ENCODE measurements at places on chromosomes 16 and 17. TPM values are rescaled to one million over a fixed set of nuclear protein-coding genes. Genes with fewer than 3 reads are reported as not detected.

GRCh38 chr16:72211110-72211509 lies 39.2 kb upstream of the PMFBP1 start:
- no peaks in the 10 kb centered on the region for H3K4me1 ChIP-seq
- H3K4me3 ChIP-seq = no peak overlapping the region
- no peaks in the 10 kb centered on the region for H3K27me3 ChIP-seq
- DNase-seq = no peak
- H3K36me3 ChIP-seq = no peaks in the 10 kb centered on the region
- H3K27ac ChIP-seq = no peak overlapping the region

DNA sequence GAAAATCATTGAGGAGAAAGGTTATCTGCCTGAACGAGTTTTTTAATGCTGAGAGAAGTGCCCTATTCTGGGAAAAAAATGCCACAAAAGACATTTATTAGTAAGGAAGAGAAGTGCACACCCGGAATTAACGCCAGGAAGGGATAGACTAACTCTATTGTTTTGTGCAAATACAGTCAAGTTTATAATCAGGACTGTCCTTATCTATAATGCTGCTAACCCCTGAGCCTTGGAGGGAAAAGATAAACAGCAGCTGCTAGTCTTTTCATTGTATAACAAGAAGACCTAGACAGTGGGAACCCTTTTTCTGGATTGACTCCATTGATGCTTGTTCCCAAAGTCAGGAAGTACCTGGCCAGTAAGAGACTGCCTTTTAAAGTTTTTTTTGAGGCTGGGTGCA lies 26.5 kb downstream of the BCAS3 start:
- DNase-seq = no peak
- no peak overlapping the region for H3K4me3 ChIP-seq
- H3K27ac ChIP-seq = no peak overlapping the region

DNA sequence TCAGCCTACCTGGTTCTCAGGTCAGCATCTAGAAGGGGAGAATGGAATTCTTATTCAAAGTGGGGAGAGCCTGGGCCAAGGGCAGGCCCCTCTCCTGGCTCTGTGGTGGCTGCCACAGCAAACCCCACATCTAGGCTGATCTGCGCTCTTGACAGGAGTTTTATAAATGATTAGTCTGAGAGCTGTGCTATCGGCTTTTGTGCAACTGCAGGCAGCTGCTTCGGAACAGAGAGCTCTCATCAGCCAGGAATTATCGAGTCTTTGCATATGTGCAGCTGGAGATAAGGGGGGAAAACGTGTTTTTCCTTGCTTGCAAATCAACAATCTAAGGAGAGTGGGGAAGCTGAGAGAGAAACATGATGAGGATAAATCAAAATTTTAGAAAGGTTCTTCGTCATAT lies 91.7 kb downstream of the HS3ST3A1 start:
- no peak overlapping the region for H3K4me3 ChIP-seq
- no peak for DNase-seq
- no peaks in the 10 kb centered on the region for H3K36me3 ChIP-seq

Gene KRTAP4-9
- total RNA-seq = not detected

- H3K4me1 ChIP-seq = no peaks in the 10 kb centered on the region
- no peaks in the 10 kb centered on the region for H3K36me3 ChIP-seq
- no peak overlapping the region for H3K4me3 ChIP-seq
- H3K27me3 ChIP-seq = no peaks in the 10 kb centered on the region
- H3K27ac ChIP-seq = no peak overlapping the region
- DNase-seq = no peak
Measured at GRCh38 chr16:81810894-81811538, 31.9 kb downstream of the PLCG2 start.

Gene CSH2
- not detected for total RNA-seq

DNA sequence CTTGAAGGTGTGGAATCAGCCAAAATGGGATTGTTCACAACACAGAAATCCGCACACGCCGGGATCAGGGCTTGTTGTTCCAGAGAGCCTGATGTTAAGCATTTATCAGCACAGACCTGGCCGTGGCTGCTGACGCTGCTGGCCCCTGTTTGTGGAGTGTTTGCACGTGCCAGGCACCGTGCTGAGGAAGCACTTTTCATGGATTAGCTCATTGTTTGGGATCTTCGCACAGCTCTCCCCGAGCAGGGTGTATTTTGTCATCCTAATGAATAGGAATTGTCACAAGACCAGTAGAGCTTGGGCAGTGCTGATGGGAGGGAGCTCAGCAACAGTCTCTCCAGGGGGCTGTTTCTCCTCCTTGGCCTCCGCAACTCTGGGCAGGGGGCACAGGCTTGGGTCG lies 160.4 kb upstream of the PLCG2 start:
- H3K27me3 ChIP-seq = no peaks in the 10 kb centered on the region
- H3K27ac ChIP-seq = no peak overlapping the region
- H3K36me3 ChIP-seq = no peaks in the 10 kb centered on the region
- H3K4me3 ChIP-seq = no peak overlapping the region

DNA sequence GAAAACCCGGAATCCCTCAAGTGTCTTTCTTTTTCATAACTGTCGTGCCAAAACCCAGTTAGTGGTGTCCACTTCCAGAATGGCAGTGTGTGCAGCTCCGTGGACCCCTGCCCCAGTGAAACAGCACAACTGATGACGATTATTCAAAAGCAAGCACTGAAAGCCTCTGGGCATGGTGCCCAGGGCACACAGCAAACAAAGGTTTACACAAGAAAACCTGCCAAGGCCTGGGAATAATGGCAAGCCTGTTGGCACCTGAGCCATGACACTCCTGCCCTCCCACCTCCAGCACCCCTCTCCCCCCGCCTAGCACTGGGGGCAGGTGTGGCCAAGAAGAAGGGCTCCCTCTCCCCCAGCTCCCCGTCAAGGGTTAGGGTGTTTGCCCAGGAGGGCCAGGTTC lies 2.8 kb downstream of the PKMYT1 start:
- no peaks in the 10 kb centered on the region for H3K27me3 ChIP-seq
- H3K27ac ChIP-seq = no peak overlapping the region
- no peak overlapping the region for H3K4me3 ChIP-seq

Gene KRT17
- total RNA-seq = not detected
